ENCODE measurements at places on chromosomes 16 and 17. TPM values are rescaled to one million over a fixed set of nuclear protein-coding genes. Genes with fewer than 3 reads are reported as not detected.
A peak's percentile ranks its signal among the peaks of the same experiment; 100 is the strongest.

GRCh38 chr17:20960871-20961270, 81.9 kb downstream of the USP22 start:
- DNase-seq = no peak

DNA sequence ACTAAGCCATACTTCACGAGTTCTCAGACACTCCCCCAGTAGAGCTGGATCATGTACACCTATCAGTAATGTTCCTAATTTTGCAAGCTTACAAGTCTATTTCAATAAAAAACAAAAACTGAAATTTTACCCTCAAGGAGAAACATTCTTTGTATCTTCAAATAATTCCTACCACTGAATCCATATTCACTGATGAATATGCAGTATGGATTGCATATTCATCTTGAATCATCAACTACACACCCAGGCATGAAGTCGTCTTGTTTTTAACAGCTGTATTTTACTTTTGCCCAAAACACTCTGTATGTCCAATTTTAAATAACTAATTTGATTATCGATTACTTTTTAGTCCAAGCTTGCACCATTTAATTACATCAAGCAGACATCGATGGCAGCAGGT, 31.8 kb downstream of the ZDHHC7 start:
- no peak for DNase-seq

RNF227 gene
- polyA plus RNA-seq = 4.7 TPM

GRCh38 chr17:499951-500461, 147.4 kb upstream of the RPH3AL start:
- no peak for DNase-seq

CDH13 gene
- polyA plus RNA-seq = not detected

DNA sequence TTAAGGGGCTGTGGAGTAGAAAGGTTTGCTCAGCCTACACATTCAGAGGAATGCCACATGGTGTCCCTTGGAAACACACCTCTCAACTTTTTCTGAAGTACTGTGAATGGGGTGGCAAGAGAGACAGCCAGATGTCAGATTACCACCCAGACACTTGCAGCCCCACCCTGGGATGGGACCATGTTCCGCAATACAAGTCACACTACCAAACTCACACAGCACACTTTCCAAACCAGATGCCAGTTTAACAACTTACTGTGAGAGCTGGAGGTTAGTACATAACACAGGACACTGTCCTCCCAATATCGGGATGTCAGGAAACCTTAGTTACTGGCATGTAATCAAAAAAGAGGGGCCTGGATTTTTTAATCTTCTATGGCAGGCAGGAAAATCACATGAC, 7.9 kb downstream of the USP7 start:
- no peak for DNase-seq

DNA sequence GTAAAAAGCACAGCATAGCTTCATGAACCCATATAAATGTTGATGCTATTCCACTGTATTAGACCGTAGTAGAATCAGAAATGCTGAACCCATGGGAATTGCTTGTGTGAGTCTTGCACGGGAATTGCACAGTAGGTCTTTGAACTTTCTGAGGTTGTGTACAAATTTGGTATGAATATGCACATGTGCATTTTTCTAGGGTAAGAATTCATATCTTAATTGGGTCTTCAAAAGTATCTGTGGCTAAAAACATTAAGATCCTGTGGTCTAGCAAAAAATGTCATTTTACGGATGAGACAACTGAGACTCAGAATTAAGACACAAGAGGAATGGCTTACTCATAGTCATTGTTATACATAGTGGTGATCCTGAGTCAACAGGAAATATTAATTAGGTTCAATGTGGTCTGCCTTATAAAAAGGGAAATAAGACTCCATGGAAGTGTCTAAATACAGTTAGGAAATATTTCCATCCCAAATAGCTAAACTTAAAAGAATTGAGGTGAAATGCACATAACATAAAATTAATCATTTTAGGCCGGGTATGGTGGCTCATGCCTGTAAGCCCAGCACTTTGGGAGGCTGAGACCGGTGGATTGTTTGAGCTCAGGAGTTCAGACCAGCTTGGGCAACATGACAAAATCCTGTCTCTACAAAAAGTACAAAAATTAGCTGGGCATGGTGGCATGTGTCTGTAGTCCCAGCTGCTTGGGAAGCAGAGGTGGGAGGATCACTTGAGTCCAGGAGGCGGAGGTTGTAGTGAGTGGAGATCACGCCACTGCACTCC, 22.8 kb downstream of the TAOK1 start:
- DNase-seq = no peak

DNA sequence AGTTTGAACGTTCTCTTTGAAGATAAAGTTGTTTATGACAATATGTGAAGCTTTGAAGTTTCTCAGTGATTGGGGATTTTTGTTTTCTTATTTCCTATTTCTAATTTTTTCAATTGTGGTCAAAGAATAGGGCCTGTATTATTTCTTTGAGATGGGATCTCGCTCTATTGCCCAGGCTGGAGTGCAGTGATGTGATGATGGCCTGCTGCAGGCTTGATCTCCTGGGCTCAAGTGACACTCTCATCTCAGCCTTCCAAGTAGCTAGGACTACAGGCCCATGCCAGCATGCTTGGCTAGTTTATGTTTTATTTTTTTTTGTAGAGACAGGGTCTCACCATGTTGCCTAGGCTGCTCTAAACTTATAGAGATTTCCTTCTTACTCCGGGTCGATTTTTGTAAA, 11.7 kb upstream of the ANKRD40CL start:
- no peak for DNase-seq

NPIPA5 gene
- polyA plus RNA-seq = 5.5 TPM

GRCh38 chr16:85924675-85925074, 25.7 kb downstream of the IRF8 start:
- DNase-seq = no peak

TEX19 gene
- polyA plus RNA-seq = 1.9 TPM

DNA sequence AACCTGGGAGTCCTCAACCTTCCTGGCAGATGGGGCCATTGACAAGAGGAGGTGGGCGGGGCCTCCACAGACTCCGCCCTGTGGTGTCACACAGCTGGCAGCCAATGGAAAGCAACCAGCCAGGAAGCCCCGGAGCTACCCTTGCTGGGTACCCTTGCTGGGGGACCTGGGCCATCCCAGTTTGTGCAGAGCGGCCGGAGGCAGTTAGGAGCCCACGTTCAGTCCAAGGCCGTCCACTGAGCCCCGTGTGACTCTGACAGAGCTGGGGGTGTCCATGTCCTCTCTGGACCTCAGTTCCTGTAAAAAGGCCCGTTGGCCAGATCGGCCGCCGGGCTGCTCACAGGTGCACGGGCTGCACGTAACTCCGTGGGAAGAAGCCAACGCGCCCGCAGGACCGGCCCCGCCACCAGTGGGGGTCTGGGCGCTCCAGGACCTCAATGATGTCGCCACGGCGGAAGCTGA, 17.1 kb upstream of the FAM83G start:
- DNase-seq = peak; percentile 63

DPEP1 gene
- not detected for polyA plus RNA-seq
